GM12878 (cell line): ENCODE measurements at places on chromosomes 1 and 21. TPM values are rescaled to one million over a fixed set of nuclear protein-coding genes. Genes with fewer than 3 reads are reported as not detected.

The PDZK1 gene
- 0.10 TPM in 1 of 2 replicates, not detected in the other for total RNA-seq

The PEAR1 gene
- total RNA-seq: not detected in 2 replicates

The TMEM52 gene
- total RNA-seq: not detected in 2 replicates

- DNase-seq: no peak
Observed at GRCh38 chr21:46151989-46152926, 3.1 kb downstream of the FTCD start.

- DNase-seq: no peak
Observed at GRCh38 chr1:94531664-94532063, 9.9 kb downstream of the F3 start.

GRCh38 chr1:51736702-51737101 is 119.8 kb downstream of the OSBPL9 start:
- DNase-seq: no peak

DNA sequence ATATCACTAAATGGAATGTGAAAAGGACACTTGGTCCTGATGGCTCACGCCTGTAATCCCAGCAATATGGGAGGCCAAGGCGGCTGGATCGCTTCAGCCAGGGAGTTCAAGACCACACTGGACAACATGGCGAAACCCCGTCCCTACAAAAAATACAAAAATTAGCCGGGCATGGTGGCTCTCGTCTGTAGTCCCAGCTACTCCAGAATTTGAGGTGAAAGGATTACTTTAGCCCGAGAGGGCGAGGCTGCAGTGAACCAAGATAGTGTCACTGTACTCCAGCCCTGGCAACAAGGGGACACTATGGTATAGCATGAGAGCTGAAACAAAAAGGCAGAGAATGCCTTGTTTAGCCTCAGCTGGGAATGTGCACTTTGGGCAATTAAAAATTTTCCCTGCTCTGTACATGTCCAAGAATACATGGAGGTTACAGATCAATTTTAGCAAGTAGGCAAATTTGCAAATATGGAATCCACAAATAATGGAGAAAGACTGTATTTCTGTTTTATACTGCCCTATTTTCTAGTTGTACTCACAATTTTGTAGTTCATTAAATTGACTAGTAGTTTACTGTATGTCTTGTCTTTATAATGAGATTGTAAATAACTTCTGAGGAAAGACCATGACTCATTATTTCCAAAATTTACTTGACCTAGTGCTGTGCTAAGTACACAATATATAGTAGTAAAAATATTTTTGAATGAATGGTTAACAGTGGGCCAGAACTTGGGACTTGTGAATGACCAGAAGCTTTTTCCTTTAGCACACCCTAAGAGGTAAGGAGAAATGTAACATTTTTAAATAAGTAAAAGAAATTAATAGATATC is 2.0 kb upstream of the ANGEL2 start:
- DNase-seq: no peak

DNA sequence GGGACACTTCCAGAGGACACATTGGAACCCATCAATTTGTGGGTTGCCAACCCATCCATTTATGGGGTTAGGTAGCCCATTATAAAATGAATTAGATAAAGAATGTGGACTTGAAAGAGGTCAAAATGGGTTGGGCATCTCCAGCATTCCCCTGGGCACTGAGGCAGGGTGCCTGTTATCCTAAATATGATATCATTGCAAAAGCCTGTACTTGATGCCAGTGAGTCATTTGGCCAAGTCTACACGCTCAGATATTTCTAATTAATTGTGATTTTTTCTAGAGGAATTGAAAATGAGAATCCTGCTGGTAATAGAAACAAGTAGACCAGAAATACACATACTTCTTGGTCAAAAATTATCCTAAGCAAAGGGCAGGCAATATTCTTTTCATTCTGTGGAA is 21.9 kb upstream of the NBL1 start:
- no peak for DNase-seq

DNA sequence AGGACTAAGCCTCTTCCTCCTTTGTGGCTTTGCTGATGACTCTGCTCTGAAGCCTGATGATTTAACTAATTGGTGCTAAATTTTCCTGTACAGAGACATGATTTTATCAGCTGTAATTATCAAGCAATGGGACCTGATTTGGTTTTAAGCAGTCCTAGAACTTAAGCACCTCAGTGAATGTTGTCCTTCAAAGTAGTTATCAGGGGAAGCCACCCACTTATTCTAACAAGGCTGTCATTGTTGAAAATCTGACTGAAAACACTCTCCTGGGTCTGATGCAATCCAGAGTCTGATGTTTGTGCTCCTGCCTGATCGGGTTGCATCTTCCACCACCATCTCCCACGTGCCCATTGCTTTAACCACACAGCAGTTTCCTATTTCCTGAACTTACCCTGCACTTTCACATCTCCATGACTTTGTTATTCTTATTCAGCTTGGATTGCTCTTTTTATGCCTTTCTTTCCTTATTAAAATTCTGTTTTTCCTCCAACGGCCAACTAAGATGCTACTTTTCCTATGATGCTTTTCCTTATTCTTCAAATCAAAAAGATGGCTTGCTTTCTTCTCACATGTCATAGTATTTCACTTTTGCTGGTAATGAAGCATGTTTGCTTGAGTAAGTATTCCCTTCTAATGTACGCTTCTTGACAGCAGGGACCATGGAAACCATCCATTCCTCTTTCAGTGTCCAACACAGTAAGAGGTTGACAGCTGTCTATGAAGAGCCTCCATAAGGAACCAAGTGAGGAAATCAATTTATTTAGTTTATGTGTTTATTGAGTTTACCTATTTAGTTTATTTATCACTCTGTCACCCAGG is 55.0 kb downstream of the S1PR1 start:
- DNase-seq: no peak

- DNase-seq: no peak
Observed at GRCh38 chr1:181208967-181209366, 120.5 kb downstream of the IER5 start.

GRCh38 chr1:109543283-109543987 is 3.8 kb downstream of the GPR61 start:
- no peak for DNase-seq

- no peak for DNase-seq
Observed at GRCh38 chr1:41547781-41548560, 63.5 kb upstream of the EDN2 start.

DNA sequence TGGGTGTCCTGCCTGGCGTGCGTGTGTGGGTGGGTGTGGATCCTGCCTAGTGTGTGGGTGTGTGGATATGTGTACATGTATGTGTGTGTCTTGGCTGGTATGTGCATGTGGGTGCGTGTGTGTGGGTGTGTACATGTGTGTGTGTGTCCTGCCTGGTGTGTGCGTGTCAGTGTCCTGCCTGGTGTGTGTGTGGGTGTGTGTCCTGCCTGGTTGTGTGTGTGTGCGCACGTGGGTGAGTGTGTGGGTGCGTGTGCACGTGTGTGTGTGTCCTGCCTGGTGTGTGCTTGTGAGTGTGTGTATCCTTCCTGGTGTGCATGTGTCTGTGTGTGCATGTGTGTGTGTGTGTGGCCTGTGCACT is 60.1 kb downstream of the PRDM16 start:
- no peak for DNase-seq
